Activated CD8-positive, alpha-beta T cell treated with anti-CD3 and anti-CD28 coated beads, Interleukin-2, amount 10 ng/mL, durations not matched to agents 7 days and 5 days (primary cell): ENCODE measurements at places on chromosomes 2 and 18. TPM values are rescaled to one million over a fixed set of nuclear protein-coding genes. Genes with fewer than 3 reads are reported as not detected.

DNA sequence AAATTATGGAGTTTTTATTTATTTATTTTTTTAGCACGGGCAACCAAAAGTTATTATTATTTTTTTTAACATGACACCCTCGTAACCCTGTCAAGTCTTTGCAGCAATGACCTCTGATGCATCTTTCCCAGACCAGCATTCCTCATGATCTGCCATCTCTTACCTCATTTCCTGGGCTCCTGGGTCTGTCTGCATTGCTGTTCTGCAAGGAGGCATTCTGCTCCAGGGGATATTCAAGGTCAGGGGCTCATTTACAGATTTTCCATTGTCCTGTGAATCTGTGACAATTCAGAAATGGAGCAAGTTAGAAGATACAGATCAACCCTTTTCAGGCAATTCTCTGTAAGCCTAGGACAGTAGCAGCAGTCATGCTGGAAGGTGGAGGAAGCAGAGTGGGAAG lies 43.0 kb downstream of the NGEF start:
- no peak overlapping the region for H3K4me3 ChIP-seq
- H3K27me3 ChIP-seq: peaks cover 5% of the 10 kb centered on the region
- no peaks in the 10 kb centered on the region for H3K4me1 ChIP-seq
- no peak for DNase-seq

DNA sequence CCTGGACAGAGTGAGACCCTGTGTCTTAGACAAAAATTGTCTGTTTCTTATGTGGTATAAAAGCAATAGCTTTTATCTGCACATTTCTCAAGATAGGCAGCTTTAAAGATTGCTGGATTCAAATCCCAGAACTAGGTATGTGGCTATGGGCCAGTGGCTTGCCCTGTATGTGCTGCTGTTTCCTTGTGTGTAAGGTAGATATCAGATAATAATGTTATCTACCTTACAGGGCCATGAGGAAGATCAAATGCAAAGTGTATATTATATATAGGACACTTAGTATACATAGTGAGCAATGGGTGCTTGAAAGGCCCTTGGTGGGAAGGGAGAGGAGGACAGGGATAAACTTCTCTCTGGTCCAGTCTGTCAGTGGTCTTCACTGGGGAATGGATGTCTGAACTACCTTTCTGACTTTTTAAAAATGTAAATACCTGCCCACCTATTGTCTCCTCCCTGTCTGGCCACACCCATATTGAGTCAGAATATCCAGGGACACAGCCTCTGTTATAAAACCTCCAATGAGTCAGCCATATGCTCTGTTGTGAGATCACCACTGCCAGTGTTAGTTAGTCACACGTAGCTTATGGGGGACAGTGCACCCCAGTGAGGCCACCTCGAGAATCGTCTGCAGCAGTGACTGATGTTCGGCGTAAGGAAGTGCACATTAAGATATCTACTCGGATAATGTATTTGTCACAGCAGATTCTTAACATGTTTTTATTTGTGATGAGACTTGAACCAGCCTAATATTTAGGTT lies 383.4 kb downstream of the PTPRM start:
- no peaks in the 10 kb centered on the region for H3K27me3 ChIP-seq
- H3K4me1 ChIP-seq: no peaks in the 10 kb centered on the region
- H3K36me3 ChIP-seq: no peaks in the 10 kb centered on the region

DNA sequence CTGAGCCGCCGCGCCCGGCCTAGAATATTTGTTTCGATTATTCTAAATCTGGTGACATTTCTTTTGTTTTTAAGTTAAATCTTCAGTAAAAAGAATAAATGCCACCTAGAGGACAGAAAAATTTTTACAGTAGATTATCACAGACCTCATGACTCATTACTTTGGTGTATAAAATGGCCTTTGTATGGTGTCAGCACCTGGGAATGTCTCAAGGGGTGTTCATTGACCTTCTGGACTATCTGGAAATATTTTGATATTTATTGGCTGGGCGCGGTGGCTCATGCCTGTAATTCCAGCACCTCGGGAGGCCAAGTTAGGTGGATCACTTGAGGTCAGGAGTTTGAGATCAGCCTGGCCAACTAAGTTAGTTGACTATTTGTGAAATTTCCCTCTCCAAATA lies 30.3 kb upstream of the SLC30A6 start:
- no peak overlapping the region for H3K4me3 ChIP-seq
- H3K27ac ChIP-seq: no peak overlapping the region
- no peaks in the 10 kb centered on the region for H3K4me1 ChIP-seq
- DNase-seq: no peak
- H3K36me3 ChIP-seq: peaks cover 29% of the 10 kb centered on the region
- no peaks in the 10 kb centered on the region for H3K27me3 ChIP-seq

GRCh38 chr2:25036221-25036559 lies 5.7 kb upstream of the EFR3B start:
- no peak overlapping the region for H3K4me3 ChIP-seq
- no peak overlapping the region for H3K27ac ChIP-seq
- H3K27me3 ChIP-seq: peaks cover 23% of the 10 kb centered on the region

- no peaks in the 10 kb centered on the region for H3K27me3 ChIP-seq
- H3K36me3 ChIP-seq: peaks cover 23% of the 10 kb centered on the region
- H3K4me3 ChIP-seq: no peak overlapping the region
- H3K4me1 ChIP-seq: peaks cover 16% of the 10 kb centered on the region
Measured at GRCh38 chr2:10048501-10049171, 5.3 kb downstream of the KLF11 start.

DNA sequence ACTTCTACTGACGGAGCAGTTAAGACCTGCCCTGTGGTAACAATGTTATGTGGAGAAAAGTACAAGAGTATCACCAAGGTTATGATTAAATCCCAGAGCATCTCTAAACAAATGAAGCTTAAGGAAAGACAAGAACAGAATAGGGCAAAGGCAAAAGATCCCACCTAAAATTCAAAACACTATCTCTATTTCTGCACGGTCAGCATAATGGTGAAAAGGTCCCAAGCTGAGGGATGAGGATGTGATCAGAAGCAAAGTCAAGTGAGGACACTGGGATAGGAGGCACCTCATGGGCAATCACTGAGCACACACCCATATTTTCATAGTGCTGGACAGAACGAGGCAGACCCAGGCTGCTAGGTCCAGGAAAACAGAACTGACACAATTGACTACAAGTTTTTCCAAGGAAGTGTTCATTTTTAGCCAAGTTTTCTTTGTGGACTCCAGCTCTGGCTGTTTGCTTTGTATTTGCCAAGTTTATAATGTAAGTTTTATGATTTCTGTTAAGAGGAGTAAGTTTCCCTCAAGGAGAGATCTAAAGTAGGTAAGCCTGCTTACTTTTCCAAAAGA lies 77.8 kb downstream of the NCKAP5 start:
- no peak overlapping the region for H3K4me3 ChIP-seq
- no peak overlapping the region for H3K27ac ChIP-seq
- no peaks in the 10 kb centered on the region for H3K36me3 ChIP-seq
- DNase-seq: no peak

DNA sequence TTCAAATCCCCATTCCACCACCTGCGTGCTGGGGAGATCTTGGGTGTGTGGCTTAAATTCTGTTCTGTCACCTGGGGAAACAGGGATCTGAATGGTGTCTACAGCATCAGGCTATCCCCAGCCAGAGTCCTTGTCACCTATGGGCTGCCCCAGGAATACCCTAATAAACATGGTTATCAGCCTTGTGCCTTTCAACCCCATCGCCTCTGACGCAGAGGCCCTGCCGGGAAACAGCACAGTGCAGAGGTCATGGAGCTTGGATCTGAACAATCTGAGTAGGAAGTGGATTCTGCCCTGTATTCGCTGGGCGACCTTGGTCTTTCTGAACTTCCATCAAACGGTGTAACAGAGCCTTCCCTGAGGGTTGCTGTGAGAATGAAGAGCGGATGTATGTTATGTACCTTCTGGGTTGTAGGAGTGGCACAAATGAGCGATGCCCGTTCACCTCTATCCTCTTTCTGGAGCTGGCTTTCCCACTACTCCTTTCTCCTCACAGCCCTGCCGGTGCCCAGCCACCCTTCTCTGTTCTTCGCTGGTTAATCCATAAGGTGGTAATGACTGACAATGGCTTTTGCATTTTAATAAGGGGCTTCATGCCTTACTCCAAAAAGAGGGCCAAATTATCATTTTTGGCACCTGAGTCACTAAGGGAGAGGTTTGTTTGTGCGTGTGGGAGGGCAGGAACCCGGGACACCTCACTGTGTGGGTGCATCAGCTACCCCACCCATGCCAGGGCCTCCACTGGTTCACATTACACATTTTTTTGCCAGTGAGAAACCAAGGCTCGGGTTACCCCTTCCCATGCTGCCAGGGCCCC lies 256.5 kb downstream of the MYCN start:
- DNase-seq: no peak
- no peaks in the 10 kb centered on the region for H3K27me3 ChIP-seq
- no peak overlapping the region for H3K4me3 ChIP-seq
- no peaks in the 10 kb centered on the region for H3K36me3 ChIP-seq

- H3K27me3 ChIP-seq: no peaks in the 10 kb centered on the region
- no peak overlapping the region for H3K4me3 ChIP-seq
- peaks cover 69% of the 10 kb centered on the region for H3K36me3 ChIP-seq
- peaks cover 5% of the 10 kb centered on the region for H3K4me1 ChIP-seq
- no peak for DNase-seq
Measured at GRCh38 chr18:23553887-23554286, 32.4 kb downstream of the NPC1 start.

DNA sequence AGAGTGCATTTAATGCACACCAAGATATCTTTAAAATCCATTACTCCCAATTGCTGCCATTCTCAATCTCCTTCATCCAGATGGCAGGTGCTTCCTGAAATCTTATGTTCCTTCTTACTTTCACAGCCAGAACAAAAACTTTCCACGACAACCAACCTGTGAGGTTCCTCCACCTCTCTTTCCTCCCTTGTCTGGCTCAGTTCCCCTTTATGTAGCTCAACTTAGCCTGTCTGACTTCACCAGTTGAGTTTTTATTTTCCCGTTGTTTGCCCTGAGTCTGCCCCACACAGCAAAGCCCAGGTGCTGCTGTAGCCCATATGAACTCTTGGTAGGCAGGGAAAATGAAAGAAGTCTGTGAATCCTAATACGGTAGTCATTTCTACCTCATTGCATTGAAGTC lies 112.5 kb downstream of the MREG start:
- peaks cover 10% of the 10 kb centered on the region for H3K27me3 ChIP-seq
- H3K27ac ChIP-seq: no peak overlapping the region
- H3K4me3 ChIP-seq: no peak overlapping the region

GRCh38 chr2:192128655-192129054 lies 66.1 kb downstream of the TMEFF2 start:
- DNase-seq: no peak
- no peaks in the 10 kb centered on the region for H3K4me1 ChIP-seq
- H3K27me3 ChIP-seq: peaks cover 14% of the 10 kb centered on the region
- no peak overlapping the region for H3K4me3 ChIP-seq
- no peak overlapping the region for H3K27ac ChIP-seq

DNA sequence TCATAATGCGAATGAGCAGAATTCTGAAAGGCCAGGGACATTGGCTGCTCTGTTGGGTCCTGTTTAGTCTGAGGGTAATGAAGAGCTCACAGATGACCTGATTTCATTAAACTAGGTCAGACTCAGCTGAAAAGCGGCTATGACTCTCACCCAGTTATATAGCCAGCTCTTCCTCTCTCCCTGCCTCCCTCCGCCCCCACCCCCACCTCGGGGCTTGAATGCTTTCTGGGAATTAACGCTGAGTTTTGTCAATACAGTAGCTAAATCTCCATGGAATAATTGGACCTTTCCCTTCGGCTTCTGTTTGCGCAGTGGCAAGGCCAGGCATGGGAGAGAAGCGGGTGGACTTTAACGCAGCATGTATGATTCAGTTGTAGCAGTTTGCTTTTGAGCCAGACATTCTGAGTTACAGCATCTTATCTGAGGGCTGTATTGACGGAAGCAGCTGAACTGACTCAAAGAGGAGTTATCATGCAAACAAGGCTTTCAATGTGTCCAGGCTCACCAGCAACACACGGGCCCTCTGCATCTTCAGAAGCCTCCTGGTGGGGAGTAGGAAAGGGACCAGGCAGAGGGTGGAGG lies 110.6 kb downstream of the MYCN start:
- no peak for DNase-seq
- H3K36me3 ChIP-seq: no peaks in the 10 kb centered on the region
- H3K4me1 ChIP-seq: no peaks in the 10 kb centered on the region
- H3K4me3 ChIP-seq: no peak overlapping the region
- H3K27me3 ChIP-seq: no peaks in the 10 kb centered on the region

- H3K36me3 ChIP-seq: no peaks in the 10 kb centered on the region
- H3K27me3 ChIP-seq: no peaks in the 10 kb centered on the region
- H3K4me3 ChIP-seq: no peak overlapping the region
Measured at GRCh38 chr2:104758199-104758620, 95.7 kb upstream of the POU3F3 start.

GRCh38 chr2:188291617-188292347 lies at the start of gene GULP1:
Gene GULP1, plus strand, starts transcription at chr2:188291874. Its CDS starts 185,829 bp downstream, at chr2:188477703.
- peaks cover 14% of the 10 kb centered on the region for H3K4me1 ChIP-seq
- H3K4me3 ChIP-seq: peak within 1 kb of the TSS; percentile 50
- no peaks in the 10 kb centered on the region for H3K36me3 ChIP-seq
- H3K27ac ChIP-seq: no peak within 1 kb of the TSS
- H3K27me3 ChIP-seq: peaks cover 38% of the 10 kb centered on the region

GRCh38 chr18:13658436-13659204 lies 67.7 kb downstream of the FAM210A start:
- H3K27me3 ChIP-seq: no peaks in the 10 kb centered on the region
- DNase-seq: no peak
- H3K4me3 ChIP-seq: no peak overlapping the region
- no peak overlapping the region for H3K27ac ChIP-seq

- H3K27ac ChIP-seq: no peak overlapping the region
- H3K36me3 ChIP-seq: no peaks in the 10 kb centered on the region
- no peak for DNase-seq
- peaks cover 2% of the 10 kb centered on the region for H3K27me3 ChIP-seq
- H3K4me1 ChIP-seq: peaks cover 7% of the 10 kb centered on the region
- no peak overlapping the region for H3K4me3 ChIP-seq
Measured at GRCh38 chr2:69717861-69718273, 24.1 kb upstream of the ANXA4 start.

Gene KRTCAP3
- total RNA-seq: 5.6 TPM

Gene SATB2
- not detected for total RNA-seq

Gene STPG4
- total RNA-seq: not detected

Gene PPP4R1
- total RNA-seq: 42.9 TPM

Gene TFCP2L1
- not detected for total RNA-seq

Gene PLGLB2
- 0.53 TPM for total RNA-seq

Gene HOXD1
- total RNA-seq: not detected

Gene CD8B2
- total RNA-seq: 3.7 TPM

Gene ACADL
- total RNA-seq: not detected

Gene MC2R
- total RNA-seq: not detected

Gene HJURP
- total RNA-seq: 128 TPM

Gene ACVR1C
- total RNA-seq: 0.63 TPM
